Fibroblast of gingiva (primary cell): ENCODE measurements at places on chromosomes 7 and 10.
A peak's percentile ranks its signal among the peaks of the same experiment; 100 is the strongest.

- no peak for DNase-seq
Observed at GRCh38 chr7:16698200-16698905, 52.4 kb downstream of the BZW2 start.

DNA sequence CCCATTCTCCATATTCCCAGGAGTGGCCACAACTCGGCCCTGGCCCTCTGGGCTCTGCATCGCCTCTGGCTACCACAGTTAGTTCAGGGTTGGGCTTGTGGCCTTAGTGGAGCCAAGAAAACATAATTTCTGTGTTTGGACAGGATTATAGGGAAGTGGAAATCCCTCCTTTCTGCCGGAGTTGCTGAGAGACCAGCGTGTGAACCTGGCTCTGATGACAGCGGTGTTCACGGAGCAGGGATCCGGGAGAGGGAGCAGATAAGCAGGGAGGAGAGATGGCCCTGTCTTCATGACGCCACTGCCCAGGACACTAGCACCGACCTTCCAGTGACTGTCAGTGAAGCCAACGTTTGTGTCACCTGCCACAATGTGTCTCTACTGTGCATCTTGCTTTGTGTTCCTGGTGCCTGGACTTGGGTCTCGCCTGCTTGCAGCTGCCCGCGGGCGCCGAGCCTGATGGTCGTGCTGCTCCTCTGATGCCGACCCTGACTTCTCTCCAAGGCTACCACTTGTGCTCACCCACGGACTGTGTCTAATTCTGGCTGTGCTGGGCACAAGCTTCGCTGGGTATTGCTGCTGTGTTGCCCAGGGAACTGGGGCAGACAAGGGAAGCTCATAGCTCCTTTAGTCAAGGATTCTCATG, 67.0 kb upstream of the VIPR2 start:
- DNase-seq, result no peak

DNA sequence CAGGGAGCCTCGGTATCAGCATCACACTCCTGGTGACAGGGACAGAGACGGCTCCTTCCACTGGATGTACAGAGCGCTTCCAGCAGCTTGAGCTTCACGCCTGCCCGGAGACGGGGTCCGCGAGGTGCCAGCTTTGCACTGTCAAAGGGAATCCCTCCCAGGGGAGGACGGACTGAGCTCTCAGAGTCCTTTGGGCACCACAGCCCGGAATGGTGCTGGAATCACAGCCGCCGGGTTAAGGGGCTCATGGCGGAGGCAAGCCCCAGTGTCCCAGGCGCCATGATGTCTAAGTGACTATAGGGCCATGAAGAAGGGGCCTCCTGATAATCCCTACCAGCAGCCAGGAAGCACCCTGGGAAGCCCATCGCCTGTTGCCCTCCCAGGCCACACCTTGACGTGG, 41.4 kb downstream of the PTPRN2 start:
- no peak for DNase-seq

- DNase-seq, result no peak
Observed at GRCh38 chr7:92832534-92833023, 3.8 kb downstream of the CDK6 start.

DNA sequence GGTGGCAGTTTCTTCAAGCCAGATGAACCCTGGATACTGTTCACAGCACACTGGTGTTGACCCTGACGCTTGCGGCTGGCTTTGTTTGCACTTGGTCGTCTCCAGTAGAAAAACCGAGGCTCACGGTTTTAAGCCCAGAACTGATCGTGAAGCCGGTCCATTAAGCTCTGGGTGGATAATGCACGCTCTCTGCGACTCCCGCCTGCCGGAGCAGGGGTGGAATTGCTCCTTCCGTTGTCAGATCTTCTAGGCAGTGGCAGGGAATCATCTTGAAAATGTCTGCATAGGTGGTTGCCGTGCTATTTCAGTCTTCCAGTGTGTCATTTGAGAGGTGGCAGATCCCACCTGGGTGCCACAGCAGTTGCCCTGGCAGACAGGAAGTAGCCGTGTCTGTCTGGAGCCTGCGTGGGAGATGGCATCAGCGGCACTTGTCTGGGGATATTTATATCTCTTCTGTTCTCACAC, 35.9 kb upstream of the AP5Z1 start:
- no peak for DNase-seq

- no peak for DNase-seq
Observed at GRCh38 chr10:117477211-117477947, 65.2 kb upstream of the EMX2 start.

DNA sequence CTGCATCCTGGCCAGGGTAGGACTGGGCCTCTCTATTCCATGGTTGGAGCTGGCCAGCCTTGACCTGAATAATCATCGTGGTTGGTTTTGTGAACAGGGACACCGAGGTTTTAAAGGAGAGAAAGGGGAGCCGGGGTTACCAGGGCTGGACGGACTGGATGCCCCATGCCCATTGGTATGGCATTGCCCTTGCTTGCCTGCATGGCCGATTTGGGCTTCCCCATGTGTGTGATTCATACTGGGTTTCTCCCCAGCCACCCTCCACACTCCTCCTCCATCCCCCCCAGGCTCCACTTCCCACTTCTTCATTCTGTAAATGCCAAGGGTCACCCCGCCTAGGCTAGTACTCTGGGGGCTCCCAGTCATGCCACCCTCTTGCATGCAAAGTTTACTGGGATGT, 98.8 kb upstream of the MACROH2A2 start:
- no peak for DNase-seq

DNA sequence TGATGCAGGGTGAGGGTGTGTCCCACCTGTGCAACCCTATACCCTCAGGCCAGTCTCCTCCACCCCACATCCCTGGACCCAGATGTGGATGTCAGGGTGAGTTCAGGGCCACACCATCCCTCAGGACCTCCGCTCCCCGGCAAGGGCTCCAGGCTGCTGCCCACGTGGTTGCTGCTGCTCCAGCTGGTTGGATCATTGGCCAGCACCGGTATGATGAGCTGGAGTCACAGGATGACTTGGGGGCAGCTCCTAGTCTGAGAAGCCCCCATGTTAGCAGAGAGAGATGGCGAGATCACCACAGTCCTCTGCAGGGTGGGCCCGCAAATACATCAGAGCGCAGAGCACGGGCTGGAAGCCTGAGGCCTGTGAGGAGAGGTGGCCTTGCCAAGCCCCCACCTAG, 103.3 kb upstream of the GDF10 start:
- no peak for DNase-seq

- no peak for DNase-seq
Observed at GRCh38 chr10:30048768-30049517, 10.4 kb downstream of the JCAD start.

DNA sequence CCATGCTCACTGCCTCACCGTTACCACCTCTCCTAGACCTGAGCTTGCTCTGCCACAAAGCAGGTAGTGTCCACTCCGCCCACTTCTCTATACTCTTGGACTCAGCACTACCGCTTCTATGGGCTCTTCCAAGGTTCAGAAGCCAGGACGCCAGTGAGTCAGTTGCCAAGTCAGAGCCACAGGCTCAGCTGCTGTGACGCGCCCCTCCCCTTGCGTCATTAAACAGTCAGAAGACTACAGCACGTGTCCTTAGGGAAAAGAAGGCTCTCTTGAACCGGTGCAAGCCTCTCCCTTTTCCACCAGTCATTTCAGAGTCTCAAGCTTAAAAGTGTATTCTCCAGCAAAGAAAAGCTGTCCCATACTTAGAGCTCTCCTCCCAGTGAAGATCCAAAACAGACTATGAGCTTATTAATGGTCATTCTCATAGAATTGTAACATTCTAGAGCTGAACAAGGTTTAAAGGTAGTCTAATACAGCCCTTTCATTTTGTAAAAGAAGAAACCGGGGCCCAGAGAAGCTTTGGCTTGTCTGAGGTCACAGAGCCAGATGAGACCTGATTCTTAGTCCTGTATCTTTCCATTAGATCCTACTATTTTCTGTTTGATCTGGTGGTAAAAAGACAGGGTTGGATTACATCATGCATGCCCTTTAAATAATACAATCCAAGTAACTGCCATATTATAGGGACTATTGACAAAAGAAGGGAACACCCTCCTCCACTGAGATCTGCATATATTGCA, 40.9 kb upstream of the MET start:
- peak; percentile 73 for DNase-seq

- no peak for DNase-seq
Observed at GRCh38 chr10:123863183-123863575, 28.4 kb downstream of the CPXM2 start.

GRCh38 chr7:143516981-143517380, 39.3 kb downstream of the TAS2R41 start:
- no peak for DNase-seq

GRCh38 chr10:34985823-34986222, 104.3 kb downstream of the CUL2 start:
- peak; percentile 14 for DNase-seq

- peak; percentile 42 for DNase-seq
Observed at GRCh38 chr10:125158601-125159485, 1.5 kb downstream of the CTBP2 start.

DNA sequence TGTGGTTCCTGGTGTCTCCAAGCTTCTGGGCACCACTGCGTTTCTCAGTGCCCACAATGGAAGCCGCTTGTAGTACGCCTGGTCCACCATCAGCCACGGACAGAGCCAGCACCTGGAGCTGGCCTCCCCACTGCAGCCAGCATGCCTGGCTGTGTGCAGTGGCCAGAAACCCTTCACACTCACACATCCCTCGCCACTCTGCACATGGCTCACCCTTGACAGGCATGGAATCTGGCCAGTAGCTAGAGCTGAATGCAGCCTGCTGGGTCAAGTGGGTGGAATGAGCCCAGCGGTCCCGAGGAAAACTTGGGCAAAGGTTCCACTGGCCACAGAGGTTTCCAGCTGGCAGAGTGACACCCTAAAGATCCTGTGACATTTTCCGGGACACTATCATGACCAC, 146.0 kb upstream of the ADO start:
- no peak for DNase-seq

DNA sequence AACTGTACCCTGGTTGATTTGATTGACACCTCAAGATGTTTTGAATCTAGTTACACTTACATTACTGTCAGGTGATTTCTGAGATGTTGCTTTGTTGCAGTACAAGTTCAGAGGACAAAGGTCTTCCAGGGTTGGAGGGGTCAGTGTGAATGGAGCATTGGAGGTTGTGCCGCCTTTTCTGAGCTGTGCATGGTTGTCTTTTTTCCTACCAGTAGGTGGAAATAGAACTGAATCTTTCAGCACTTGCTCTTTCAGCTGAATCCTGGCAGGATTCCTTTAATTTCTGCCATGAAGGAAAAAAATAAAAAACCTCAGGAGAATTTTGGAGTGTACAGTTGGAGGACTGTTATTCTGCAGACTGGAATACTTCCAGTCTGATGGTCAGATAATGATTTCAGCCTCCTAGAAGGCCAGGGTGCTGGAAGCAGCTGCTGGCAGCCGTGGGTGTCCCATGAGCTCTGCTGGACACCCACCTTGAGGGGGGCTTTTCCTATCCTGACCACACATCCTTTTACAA, 82.7 kb downstream of the PLCE1 start:
- peak; percentile 69 for DNase-seq
